Fibroblast of skin of left quadriceps (primary cell): ENCODE measurements at places on chromosomes 12 and 14.
A peak's percentile ranks its signal among the peaks of the same experiment; 100 is the strongest.

- DNase-seq: no peak
Measured at GRCh38 chr12:77949943-77950342, 119.2 kb downstream of the NAV3 start.

- DNase-seq: no peak
Measured at GRCh38 chr14:101854366-101854765, 92.9 kb downstream of the PPP2R5C start.

DNA sequence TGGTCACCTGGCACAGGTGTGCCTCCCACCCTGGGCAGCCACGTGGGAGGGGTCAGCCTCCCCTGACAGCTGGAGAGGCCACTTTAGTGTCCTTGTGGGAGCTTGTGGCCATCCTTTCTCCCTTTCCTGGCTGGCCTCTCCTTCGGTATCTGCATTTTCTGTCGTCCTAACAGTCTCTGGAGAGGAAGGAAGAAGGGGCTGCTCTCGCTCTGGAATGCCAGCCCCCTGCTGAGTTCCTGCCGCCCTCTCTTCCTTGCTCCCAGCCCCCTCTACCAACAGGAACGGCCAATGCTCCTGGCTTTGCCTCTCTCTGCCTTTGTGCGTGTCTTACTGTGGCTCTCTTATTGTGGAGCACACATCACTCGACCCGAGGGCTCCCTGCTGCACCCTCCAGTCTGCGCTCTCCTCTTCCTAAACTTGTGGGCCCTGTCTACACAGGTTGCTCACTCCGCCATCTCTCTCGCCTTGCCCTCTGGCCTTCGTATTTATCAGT is 70.8 kb downstream of the FBXL14 start:
- no peak for DNase-seq

GRCh38 chr12:7061596-7061995 is 1.1 kb downstream of the C1S start:
- no peak for DNase-seq

DNA sequence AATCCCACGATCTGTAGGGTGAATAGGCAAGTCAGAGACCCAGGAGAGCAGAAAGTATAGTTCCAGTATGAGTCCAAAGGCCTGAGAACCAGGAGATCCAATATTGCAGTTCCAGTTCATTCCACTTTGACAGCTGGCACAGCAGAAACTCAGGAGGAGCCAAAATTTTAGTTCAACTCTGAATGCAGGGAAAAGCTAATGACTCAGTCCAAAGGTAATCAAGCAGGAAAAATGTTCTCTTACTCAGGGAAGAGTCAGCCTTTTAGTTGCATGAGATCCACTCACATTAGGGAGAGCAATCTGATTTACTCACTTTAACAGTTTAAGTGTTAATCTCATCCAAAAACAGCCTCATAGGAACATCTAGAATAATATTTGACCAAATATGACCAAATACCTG is 130.2 kb upstream of the LRFN5 start:
- no peak for DNase-seq

DNA sequence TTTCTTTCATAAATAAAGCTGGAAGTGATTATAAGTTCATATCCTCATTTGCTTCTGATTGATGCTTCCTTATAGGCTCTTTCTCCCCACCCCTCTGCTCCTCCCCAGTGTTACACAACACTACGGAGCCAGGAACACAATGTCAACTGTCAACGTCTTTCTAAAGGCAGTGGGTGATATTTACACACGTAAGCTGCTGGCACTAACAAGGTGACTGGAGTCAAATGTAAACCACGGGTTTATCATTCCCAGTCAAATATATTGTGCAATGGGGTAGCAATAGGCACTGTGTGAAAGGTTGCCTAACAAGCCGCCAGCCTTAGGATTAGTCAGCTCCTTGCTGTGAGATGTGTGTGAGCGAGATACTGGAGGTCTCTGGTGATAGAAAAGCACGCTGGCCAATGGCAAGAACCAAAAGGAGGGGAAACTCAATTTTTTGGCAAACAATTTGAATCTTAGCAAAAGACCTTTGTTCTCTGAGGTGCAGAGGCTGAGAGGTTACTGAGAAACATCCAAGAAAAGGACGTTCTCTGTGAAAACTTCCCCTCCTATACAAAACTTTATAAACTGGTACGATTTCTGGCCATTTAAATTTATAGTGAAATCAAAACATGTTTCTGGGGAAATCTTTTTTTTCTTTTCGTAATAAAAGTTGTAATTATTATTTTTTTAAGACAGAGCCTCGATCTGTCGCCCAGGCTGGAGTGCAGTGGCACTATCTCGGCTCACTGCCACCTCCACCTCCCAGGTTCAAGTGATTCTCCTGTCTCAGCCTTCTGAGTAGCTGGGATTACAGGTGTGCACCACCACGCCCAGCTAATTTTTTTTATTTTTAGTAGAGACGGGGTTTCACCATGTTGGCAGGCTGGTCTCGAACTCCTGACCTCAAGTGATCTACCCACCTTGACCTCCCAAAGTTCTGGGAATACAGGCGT is 22.3 kb upstream of the HECTD1 start:
- peak; percentile 82 for DNase-seq

DNA sequence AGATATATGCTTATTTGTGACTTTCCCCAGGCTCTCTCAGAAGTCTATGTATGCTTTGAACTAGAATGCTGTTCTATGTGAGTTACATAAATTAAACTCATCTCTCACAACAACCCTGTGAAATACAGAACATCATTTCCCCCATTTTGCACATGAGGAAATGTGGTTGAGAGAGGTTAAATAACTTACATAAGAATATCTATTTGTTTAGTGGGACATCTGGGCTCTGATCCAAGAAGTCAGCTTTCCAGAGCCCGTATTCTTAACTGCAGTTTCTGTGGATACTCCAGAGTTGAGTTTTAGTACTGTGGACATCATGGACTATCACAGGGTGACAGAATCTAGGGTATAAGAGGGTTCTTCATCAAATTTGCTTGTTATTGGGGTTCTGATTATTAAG is 242.5 kb upstream of the ARHGAP5 start:
- DNase-seq: peak; percentile 18

DNA sequence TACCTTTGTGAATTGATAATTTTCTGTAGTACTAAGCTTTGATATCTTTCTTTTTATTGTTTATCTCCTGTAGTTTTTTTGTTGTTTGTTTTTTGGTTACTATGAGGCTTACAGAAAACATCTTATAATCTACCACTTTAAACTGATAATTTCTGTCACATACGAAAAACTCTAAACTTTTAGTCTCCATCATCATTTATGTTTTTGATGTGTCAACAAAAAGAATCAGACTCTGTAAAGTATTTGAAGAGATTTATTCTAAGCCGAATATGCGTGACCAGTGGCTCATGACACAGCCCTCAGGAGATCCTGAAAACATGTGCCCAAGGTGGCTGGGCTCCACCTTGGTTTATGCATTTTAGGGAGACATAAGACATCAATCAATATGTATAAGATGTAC is 167.1 kb upstream of the ARHGAP5 start:
- no peak for DNase-seq

GRCh38 chr12:58502841-58503240 is 417.5 kb downstream of the LRIG3 start:
- DNase-seq: no peak

- DNase-seq: no peak
Measured at GRCh38 chr12:94057262-94058151, 90.9 kb upstream of the PLXNC1 start.

GRCh38 chr12:5514016-5514415 is 82.1 kb downstream of the NTF3 start:
- DNase-seq: no peak

- DNase-seq: no peak
Measured at GRCh38 chr12:110627500-110628195, 13.7 kb downstream of the TCTN1 start.

DNA sequence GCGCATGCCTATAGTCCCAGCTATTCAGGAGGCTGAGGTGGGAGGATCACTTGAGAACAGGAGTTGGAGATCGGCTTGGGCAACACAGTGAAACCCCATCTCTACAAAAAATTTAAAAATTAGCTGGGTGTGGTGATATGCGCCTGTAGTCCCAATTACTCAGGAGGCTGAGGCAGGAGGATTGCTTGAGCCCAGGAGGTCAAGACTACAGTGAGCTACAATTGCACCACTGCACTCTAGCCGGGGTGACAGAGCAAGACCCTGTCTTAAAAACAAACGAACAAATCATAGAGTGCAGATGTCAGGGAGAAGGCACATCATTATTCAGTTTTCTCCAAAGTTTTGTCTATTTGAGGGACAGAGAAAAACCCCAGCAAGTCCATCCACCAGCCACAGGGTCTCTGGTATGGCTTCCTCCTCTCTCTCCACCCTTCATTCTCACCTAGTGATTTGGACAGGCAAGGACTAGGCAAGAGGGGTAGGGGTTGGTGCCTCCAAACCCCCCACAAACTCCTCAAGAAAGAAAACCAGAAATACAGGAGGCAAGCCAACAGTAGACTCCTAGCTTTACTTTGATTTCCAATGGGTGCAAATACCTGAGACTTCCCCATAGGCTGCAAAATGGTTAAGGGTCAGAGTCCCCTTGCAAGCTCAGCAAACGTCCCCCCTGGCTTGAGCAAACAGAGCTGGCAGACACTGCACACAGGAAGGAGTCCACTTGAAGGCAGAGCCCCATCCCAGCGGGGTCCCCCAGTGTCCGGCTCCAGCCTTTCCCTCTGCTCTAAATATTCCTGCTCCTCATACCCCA is 26.5 kb upstream of the RPLP0 start:
- no peak for DNase-seq

- no peak for DNase-seq
Measured at GRCh38 chr12:8911606-8912268, 2.6 kb upstream of the PHC1 start.

- DNase-seq: no peak
Measured at GRCh38 chr14:38481952-38482678, 226.2 kb upstream of the CLEC14A start.

GRCh38 chr12:66925083-66925482 is 246.2 kb upstream of the GRIP1 start:
- no peak for DNase-seq

GRCh38 chr14:78710963-78711362 is 540.8 kb downstream of the NRXN3 start:
- no peak for DNase-seq

- DNase-seq: no peak
Measured at GRCh38 chr12:54053003-54053750, 458 bp upstream of the HOXC4 start.

GRCh38 chr12:82942521-82942920 is 255.8 kb downstream of the TMTC2 start:
- DNase-seq: peak; percentile 6

GRCh38 chr12:96623656-96624217 is 134.4 kb downstream of the CFAP54 start:
- DNase-seq: no peak

DNA sequence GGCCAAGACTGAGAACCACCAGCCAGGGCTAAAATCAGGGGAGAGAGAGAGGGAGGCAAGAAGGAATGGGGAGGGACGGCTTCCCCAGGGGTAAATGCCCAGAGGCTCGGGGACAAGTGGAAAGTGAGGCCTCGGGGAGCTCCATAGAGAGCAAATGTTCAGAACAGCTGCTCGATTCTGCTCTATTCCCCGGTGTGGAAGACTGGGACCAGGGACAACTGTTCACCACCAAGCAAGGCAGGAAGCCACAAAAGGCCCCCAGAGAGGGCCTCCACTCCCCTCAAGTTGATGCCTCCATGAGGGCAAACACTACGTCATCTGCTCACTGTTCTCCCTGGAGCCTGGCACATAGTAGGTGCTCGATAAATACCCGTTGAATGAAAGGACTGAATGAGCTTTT is 53.5 kb downstream of the IRF2BPL start:
- DNase-seq: no peak

- DNase-seq: peak; percentile 100
Measured at GRCh38 chr12:123232807-123233504, at the start of the genes MPHOSPH9 and MTRFR. TSS of gene MPHOSPH9 (minus strand) at chr12:123233141. CDS start at chr12:123230364, 2,777 bp downstream. TSS of gene MTRFR (plus strand) at chr12:123233436. CDS start at chr12:123253675, 20,239 bp downstream.

DNA sequence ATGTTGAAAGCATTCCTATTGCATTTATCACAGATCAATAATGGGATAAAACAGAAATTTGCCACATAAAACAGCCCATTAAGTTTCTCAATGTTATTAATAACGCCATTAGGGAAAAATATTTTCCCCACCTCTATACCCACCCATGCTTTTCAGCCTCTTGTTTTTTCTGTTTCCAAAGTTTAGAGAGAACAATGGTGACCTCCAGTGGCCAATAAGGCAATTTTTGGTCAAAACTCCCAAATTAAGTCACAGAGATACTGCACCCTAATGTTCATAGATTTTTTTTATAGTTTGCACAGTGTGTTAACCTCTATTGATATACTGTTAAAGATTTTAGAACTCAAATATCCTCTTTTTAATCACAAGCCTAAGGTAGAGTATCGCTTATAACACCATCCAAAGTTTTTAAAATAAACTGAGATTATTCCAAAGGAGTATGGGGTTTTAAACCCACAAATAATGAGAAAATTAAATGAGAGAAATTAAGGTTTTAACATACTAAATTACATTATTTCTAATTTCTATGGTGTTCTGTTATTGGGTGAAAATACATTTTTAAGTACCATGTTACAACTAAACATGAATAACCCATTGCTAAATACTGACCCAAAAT is 184.7 kb upstream of the DCN start:
- no peak for DNase-seq

- DNase-seq: no peak
Measured at GRCh38 chr12:96502477-96502876, 13.1 kb downstream of the CFAP54 start.

GRCh38 chr12:50788561-50788960 is 24.7 kb downstream of the ATF1 start:
- peak; percentile 32 for DNase-seq

- DNase-seq: no peak
Measured at GRCh38 chr14:94125659-94126418, 3.6 kb downstream of the IFI27L2 start.

DNA sequence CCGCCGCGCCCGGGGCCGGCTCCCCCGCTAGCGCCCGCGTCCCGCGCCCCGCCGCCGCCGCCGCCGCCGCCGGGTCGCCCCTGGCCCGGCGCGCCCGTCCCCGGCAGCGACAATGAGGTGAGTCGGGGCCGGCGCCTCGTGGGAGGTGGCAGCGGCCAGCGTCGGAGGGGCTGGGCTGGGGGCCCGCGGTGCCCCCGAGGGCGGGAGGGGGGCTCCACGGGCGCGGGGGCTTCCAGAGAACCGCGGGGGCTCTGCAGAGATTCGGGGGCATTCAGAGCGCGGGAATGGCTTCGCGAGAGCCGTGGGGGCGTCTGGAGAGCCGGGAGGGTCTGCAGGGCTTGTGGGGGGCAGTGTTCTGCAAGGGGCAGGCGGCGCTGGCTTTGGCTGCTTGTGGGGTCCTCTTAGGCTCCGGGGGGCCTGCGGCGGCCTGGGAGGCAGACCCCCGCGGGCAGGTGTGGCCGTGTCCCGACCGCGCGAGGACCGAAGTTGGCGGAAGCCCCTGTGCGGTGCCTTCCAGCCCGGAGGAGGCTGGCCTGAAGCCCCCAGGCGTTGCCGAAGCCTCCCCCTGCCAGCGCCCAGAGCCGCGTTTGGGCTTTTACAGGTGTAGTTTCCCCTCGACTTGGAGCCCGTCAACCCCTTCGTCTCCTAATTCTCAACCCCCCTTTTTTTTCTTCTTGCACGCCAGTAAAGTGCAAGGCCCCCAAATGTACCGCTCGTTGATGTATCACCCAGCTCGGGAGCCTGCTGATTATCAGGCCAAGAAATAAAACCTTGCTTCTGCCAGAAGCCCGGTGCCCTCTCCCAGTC is 93.1 kb upstream of the EVL start:
- DNase-seq: no peak

- no peak for DNase-seq
Measured at GRCh38 chr12:25578411-25579143, 25.5 kb upstream of the LMNTD1 start.

GRCh38 chr14:88496414-88496813 is 58.4 kb downstream of the PTPN21 start:
- DNase-seq: no peak

GRCh38 chr12:65208125-65208524 is 38.7 kb downstream of the LEMD3 start:
- DNase-seq: no peak
